ENCODE measurements at places on chromosomes 13 and 19.

DNA sequence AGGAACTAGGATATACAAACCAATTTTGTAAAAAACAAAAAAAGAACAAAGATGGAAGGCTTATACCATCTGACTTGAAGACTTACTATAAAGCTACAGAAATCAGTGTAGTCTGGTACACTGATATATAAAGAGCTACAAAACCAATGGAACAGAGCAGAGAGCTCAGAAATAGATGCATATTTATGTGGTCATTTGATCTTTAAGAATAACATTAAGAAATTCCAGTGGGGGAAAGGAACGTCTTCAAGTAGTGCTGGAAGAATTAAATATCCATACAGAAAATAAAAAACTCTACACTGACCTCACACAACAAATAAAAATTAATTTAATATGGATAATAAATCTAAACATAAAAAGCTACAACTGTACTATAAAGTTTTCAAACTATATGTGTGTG, 317.0 kb downstream of the ENOX1 start:
- DNase-seq = no peak

- DNase-seq = no peak
Measured at GRCh38 chr13:45932676-45933075, 81.1 kb upstream of the SIAH3 start.

GRCh38 chr19:46574533-46574932, 26.6 kb upstream of the CALM3 start:
- DNase-seq = no peak

DNA sequence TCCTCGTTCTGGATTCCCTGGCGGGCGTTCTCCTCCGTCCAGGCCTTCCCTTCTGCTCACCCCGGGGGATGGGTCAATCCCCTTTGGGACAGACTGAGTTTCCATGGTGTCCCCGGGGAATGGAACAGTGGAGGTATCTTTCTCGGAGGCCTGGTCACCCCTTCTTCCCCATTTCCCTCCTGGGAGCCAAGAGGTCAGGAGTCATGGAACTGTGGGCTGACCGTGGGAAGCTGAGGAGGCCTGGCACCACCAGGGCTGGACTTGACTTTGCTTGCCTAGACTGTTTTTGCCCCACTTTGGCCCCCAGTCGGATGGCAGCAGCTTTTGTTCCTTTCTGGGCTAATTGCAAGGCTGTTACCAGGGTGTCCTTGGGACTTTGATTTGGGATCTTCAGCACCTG, 2.0 kb downstream of the NACC1 start:
- no peak for DNase-seq

DNA sequence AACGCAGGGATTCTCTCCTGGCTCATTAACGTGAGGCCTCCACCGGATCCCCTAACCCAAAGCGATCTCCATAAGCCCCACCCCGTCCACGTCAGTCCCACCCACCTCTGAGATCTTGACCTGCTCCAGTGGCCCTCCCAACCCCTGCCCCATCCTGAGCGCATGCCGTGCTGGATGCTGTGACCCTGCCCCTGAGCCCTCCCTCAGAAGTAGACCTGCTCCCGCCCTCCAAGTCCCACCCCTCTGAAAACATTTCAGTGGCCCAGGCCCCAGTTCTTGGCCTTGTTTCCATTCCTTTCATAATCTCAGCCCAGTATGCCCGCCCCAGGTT, 19.9 kb downstream of the LMTK3 start:
- DNase-seq = no peak

DNA sequence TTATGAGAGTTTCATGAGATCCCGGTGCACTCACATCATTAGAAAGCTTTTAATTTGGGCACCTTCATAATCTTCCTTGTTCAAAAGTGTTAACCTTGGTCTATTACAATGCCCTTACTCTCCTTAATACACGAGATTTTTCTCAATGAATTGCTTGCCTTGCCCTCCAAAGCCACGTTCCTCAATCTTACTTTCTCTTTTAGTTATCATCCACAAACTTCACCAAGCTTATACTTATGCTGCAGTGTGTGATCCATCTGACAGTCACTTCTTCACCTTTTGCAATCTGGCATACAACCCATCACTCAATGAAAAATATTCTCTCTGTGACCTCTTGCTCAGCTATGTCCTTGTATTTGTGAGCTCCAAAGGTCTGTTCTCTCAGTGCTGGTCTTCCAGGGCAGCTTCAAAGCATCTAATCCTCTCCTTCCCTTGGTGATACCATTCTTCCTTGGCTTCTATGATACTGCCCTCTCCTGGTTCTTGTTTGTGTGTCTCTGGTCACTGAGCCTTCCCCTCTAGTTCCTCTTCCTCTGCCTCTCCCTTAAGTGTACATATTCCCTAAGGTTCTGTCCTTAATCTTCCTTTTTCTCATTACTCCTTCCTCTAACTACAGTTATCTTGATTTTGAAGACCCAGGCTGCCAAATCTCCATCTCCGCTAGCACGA, 202.2 kb upstream of the STARD13 start:
- DNase-seq = no peak

DNA sequence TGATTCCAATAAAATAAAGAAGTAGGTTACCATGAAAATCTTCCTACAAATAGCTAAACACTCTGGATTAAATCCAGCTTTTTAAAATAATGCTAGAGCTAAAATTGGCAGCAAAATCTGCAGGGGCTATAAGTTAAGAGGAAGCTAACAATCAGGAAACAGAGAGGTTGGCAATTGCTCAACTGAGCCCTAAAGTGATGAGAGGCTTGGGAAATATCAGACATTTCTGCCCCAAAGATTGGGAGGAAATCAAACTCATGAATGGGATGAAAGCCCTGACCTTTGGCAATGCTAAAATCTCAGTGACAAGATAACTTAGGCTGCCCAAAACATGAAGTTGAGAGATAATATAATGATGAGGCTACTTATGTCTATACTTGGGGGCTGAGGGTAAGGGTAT, 1437.9 kb downstream of the EFNB2 start:
- no peak for DNase-seq

- DNase-seq = no peak
Measured at GRCh38 chr19:13796301-13797057, 1.2 kb downstream of the ZSWIM4 start.

GRCh38 chr13:44768239-44768638, 192.1 kb upstream of the TSC22D1 start:
- DNase-seq = no peak

DNA sequence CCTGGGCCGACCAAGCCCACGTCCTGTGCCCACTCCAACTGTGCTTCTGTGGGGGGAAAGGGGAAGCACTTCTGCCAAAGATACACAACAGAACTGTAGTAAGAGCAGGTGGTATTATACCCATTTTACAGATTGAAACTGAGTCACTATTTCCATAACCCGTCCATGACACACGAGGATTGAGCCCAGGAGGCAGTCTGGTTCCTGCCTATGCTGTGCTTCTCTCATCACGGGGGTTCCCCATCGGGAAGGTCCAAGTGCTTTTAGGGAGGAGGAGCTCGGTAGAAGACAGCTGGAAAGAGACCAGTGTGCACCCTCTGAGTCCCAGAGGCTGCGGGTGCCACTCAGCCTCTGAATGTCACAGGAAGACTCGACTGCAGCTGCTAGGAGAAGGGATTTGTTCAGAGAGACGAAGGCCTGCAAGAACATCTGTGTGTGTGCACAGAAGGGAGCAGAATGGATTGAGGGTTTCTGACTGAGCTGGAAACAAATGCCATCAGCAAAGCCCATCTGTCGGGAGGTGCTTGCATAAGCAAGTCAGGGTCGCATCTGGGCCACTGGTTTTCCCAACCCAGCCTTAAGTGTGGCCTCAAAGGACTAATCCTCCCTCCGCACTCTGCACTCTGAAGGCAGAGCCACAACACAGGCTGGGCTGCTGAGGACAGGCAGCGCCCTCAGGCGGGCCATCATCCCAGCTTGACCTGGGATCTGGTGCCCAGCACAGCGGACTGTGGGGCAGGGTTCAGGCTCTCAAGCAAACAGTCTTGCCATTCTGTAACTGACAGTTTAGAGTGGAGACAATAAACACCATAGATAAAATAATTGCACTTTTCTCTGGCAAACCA, 150.0 kb downstream of the DPF1 start:
- no peak for DNase-seq

- no peak for DNase-seq
Measured at GRCh38 chr13:43694146-43694664, 92.6 kb downstream of the ENOX1 start.

DNA sequence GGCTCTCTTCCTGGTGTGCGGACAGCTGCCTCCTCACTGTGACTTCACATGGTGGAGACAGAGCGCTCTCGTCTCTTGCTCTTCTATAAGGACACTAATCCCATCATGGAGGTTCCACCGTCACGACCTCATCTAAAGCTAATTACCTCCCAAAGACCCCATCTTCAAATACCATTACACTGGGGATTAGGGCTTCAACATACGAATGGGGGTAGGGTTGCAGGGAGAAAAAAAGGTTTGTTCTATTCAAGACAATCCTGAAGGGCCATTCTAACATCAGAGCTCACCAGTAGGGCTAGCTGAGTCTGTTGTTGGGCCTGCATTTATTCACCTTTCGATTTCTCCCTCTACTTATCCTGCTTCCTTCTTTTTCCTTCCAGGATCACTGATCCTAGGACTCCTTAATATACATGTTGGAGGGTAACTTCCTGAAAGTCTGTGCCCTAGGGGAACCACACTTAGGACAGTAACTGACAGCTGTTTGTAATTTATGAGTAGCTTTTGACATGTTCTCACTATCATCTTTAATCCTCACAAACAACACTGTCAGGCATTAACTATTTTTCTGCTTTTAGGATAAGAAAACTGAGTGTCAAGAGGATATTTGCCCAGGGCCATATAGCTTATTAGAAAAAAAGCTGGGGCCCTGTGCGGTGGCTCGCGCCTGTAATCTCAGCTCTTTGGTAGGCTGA, 18.8 kb upstream of the GTF2F2 start:
- DNase-seq = no peak

DNA sequence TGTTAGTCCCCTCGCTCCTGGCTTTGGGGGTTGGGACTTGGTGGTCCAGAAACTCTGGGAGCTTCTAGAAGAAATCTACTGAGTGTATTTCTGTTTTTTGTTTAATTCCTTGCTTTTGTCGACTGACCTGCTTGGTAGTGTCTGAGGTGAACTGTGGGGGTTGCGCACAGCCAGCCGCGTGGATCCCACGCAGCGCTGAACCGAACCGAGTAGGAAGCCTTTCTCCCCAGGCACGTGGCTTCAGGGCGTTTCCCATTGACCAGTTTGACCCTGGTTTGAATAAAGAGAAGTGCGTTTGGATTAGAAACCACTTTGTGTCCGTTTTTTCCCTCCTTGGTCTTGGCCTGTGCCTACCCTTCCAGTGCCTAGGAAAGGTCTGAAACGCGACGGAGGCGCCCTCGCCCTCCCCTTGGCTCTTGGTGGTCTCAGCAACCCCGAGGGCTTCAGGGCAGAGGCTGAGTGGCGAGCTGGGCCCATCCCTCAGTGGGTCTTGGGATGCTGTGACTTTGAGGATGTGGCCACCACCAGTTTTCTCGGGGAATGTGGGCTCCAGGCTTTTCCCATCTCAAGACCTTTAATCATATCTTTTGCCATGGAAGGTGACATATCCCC, 2.7 kb upstream of the RPS15 start:
- DNase-seq = no peak

DNA sequence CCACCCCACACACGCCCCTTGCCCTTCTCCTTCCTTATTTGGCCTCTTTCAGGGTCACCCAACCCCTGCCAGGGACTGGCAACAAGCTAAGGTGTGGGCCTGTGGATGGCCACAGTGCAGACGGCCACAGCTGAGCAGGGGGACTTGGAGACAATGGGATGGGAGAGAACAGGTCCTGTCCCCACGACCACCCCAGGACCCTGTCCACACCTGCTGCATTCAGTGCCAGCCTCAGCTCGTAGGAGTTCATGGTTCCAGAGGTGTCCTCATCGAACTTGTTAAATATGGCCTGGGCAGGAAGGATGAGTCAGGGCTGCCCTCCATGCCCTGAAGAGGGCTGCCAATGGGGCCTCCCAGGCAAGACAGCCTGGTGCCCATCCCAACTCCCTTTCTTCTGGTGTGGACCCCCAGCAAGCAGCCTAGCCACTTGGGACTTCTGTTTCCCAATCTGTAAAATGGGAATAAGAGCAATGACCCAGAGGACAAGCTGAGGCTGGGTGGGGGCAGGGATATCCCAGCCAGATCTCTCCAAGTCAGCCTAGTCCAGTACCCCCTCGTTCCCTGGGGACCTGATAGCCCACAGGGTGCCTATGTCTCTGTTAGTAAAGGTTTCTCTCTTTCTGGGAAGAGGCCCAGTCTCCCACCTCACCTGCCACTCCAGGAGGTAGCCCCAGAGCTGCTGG, 10.6 kb downstream of the CAPN12 start:
- DNase-seq = no peak

DNA sequence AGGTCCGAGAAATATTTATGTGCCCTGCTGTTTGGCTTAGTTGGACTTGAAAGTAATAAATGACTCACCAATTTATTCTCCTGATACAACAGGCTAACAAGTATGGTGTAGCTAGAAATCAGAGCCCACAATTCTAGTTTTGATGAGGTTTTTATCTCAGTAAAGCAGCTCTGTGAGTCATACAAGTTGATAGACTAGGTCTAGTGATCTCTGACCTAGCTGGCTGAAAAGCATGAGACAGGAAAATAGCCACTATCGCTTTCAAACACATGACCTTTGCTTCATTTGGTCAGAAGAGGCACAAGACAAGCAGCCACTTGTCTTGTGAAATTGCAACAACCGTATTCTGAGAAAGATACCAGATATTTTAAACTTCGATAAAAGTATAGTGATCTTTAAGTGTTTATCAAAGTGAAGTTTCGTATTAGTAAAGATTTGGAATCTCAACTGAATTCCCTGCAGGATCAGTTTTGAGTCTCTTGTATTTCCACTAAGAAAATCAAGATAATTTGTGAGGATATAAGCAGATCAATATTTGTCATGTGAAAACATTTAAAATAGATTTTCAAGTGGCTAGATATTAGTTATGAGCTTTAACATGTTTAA, 126.7 kb downstream of the MAB21L1 start:
- no peak for DNase-seq

DNA sequence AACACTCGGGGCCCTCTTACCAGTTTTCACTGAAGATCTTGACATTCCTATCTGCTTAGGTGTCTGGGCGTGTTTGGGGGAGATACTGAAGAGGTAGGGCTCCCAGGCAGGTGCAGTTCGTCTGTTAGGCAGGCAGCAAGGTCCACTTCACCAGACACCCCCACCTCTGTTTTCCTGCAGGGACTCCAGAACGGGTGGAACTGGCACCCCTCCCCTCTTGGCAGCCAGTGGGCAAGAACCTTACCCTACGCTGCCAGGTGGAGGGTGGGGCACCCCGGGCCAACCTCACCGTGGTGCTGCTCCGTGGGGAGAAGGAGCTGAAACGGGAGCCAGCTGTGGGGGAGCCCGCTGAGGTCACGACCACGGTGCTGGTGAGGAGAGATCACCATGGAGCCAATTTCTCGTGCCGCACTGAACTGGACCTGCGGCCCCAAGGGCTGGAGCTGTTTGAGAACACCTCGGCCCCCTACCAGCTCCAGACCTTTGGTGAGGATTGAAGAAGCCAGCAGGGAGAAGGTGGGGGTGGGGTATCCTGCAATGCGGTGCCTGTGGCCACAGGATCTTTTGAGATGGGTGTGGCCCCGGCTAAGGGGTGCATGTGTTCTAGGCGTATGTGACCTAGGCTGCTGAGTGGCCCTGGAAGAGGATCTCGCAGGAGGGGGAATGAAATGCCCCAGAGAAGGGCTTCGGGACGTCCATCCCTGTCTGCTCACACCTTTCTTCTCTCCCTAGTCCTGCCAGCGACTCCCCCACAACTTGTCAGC, 3.3 kb upstream of the ICAM4 start:
- no peak for DNase-seq
